ENCODE measurements at places on chromosomes 11 and 22. TPM values are rescaled to one million over a fixed set of nuclear protein-coding genes. Genes with fewer than 3 reads are reported as not detected.

The AQP11 gene
- total RNA-seq: 0.31 TPM

The C11orf65 gene
- total RNA-seq: not detected

The RHOD gene
- not detected for total RNA-seq

The GALNT18 gene
- not detected for total RNA-seq

The UBQLNL gene
- total RNA-seq: 0.16 TPM
